ENCODE measurements at places on chromosomes 3 and 15. TPM values are rescaled to one million over a fixed set of nuclear protein-coding genes. Genes with fewer than 3 reads are reported as not detected.

The APOD gene
- 59.4 TPM for total RNA-seq

DNA sequence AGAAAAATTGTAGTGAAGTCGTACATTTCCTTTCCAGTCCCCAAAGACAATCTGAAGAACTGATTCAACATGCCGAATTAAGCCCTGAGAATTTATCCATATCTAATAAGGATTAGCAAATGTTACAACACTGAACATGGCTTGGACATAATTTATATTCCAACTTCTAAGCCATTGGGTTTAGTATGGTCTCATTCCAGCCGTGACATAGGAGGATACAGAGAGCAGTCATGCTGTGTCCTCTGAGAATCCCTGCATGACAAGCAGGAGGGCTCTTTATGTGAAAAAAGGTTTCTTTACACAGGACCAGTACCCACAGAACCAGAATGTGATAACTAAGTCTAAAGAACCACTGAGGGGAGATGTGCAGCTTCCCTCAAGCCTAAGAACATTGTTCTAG, 231.9 kb upstream of the WNT5A start:
- DNase-seq: no peak

DNA sequence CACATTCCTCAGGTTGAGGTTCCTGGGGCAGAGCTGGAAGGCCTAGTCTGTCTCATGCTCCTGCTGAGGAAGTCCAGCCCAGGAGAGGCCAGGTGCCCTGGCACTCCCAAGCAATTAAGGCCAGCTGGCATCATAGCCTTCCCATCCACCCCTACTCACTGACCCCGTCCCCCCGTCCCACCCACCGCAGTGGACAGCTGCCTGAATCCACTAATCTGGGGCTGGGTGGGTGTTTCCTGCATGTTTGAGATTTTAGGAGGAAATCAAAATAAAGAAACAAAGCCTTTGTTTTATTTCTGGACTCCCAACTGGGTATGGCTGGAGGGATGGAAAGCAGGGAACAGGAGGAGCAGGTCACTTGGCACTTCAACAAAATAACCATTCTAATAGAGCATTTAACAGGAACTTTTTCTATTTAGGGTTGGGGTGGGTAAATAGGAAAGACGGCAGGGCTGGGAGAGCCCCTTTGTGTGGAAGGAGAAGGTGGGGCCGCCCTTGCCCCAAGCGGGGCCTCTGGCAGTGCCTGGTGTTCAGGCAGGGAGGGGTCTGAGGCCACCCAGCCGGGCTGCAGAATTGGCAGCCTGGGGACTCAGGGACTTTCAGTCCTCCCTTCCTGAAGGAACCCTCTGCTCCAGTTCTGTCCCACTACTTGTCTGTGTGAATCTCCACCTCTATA, 8.5 kb downstream of the MRAS start:
- DNase-seq: no peak

The TNNC1 gene
- 88.9 TPM for total RNA-seq

DNA sequence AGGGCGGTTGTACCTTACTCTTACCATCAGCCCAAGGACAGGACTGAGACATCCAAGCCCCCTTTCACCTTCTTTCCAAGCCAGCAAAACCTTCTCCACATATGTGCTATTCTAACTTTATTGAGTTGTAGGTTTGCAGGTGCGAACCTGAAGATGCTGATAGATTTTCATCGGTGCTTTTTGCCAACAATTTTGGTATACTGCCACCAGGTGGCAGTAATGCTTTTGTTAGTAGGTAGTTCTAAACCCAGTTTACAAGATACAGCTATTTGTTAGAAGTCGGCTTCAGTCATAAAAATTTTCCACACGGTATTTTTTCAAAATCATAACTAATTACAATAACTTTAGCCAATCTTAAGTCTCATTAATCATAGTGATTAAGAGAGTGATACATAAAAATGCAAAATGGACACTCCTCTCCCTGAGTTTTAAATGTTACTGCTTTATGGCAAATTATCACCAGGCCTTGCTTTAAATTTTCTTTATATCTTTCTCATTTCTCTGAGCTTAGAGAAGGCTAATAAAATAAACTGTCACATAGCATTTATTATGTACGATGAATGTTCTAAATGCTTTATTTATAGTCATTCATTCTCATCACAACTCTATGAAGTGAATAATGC, 636 bp downstream of the TBC1D21 start:
- DNase-seq: no peak

The TRPM1 gene
- not detected for total RNA-seq

Measured in upper lobe of right lung (tissue), 1 donor.